ENCODE measurements at places on chromosomes 4 and X.

- peak; percentile 32 for DNase-seq
These were observed 1.1 kb downstream of the PLAC8 start for GRCh38 chr4:83113429-83113786.

DNA sequence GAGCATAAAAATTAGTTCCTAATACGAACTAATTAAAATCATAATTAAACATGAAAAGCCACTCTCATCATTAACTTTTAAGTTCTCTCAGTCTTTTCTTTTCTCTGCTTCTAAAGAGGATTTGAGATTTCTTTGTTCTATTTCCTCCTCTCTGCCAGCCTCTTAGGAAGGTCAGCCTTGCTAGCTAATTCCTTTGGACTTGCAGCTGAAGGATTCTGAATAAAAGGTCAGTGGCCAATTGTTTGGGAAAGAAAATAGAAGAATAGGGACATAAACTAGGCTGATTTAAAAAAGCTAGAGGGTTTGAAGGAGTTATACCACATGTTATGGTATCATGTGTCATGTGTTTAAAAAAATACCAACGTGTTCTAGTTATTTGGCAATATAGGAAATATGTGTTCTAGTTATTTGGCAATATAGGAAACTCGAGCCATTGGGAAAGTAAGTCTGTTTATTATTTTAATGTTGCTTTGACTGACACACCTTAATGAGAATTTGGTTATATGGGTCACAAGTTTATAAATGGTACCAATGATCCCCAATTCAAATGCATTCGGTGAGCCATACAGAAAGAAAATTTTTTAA is 1668.7 kb upstream of the PCDH7 start:
- DNase-seq = no peak

- DNase-seq = no peak
These were observed 60.7 kb downstream of the ABCG2 start for GRCh38 chr4:88097781-88098180.

DNA sequence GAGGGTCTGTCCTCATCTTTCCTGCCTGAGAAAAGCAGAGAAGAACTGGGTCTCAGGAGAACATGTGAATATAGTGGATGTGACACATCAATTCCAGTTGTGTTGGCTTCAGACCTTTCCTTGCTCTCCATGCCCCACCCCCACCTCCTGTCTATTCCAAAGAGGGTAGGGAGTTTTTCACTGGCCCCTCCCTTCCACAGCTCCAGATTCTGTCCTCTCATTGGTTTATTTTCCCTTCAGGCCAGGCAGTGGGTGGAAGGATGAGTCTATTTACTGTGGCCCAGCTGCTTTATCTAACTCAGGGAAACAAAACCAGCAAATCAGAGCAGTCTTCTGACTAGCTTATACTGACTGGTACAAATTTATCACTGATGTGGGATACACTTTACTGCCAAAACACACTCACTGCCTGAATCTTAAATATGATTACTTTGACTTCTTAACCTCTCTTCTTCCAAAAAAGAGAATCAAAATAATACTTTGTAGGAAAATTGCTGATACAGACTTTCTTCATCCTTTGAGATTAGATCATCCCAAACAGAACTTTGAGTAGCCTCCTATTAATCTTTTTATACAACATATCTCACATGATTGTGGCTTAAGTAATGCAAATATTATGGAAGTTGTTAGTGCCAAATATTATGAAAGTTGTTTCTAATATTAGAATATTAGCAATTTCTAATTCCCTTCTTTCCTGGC is 221.2 kb downstream of the MID1 start:
- no peak for DNase-seq

DNA sequence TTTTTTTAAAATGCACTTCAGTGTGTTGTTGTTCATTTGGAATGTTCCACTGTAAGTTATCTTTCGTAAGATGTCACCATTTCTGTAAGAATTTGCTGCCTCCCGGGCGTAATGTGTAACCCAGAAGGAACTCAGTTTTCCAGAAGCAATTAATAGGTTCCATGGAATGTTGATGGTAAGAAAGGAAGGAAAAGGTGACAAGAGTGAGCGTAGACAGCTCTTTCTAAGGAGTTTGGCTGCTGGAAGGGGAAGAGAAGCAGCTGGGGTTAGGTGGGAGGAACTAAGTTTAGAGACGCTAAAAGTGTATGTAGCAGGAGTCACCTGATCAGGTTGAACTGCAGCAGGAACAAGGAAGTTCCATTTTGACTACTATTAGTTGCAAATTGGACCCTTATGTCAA is 35.9 kb downstream of the PNMA5 start:
- no peak for DNase-seq

GRCh38 chr4:146283758-146284651 is 69.7 kb downstream of the REELD1 start:
- no peak for DNase-seq

GRCh38 chrX:42107495-42108488 is 184.4 kb upstream of the CASK start:
- no peak for DNase-seq

GRCh38 chr4:113394730-113395530 is 345.5 kb downstream of the ANK2 start:
- peak; percentile 78 for DNase-seq

DNA sequence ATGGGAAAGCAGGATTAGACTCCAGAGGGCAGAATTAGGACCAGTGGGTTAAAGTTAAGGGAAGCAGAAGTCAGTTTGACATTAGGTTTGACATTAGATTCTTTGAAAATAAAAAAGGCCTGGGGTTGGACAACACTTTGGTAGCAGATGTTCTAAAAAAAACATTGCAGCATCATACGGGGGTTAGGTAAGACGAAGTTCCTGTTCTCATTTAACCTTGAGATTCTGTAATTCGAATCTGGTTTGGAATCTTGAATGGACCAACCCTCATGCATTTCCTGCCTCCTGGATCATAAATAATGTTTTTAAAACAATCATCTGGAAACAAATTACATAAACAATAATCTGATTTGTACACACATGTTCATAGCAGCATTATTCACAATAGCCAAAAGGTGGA is 181.0 kb downstream of the SHROOM3 start:
- no peak for DNase-seq

GRCh38 chr4:30269850-30270249 is 450.3 kb upstream of the PCDH7 start:
- no peak for DNase-seq

- no peak for DNase-seq
These were observed 56.6 kb downstream of the AFM start for GRCh38 chr4:73538162-73538561.

GRCh38 chr4:82360298-82361177 is 13.3 kb downstream of the HNRNPD start:
- no peak for DNase-seq
